ENCODE measurements at places on chromosomes 11 and 22. TPM values are rescaled to one million over a fixed set of nuclear protein-coding genes. Genes with fewer than 3 reads are reported as not detected.

Gene ZNRF3
- 5.9 TPM for total RNA-seq

Gene UPK2
- not detected for total RNA-seq

Gene KDM4D
- total RNA-seq, result 0.20 TPM

Gene CCDC188
- 0.22 TPM for total RNA-seq

Gene IFITM10
- total RNA-seq, result 0.42 TPM

Gene MMP3
- total RNA-seq, result 1.6 TPM

Gene PLAAT4
- 40.7 TPM for total RNA-seq

Gene OOSP2
- total RNA-seq, result not detected

DNA sequence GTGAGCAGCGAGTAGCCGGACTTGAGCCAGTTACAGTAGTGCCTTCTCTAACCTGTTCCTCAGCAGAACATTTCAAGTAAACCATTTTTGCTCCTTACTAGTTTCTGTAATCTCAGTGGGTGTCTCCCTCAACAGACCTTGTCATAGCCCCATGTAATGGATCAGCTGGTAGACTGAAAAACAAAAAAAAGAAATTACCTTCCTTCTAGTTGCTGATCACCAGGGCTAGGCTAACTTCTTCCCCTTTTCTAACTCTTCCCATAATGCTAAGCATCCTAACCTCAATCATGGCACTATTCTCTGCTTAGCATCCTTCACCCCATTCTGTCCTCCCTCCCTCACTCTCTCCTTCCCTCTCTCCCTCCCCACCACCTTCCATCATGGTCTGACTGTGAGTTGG is 35.8 kb upstream of the CBX6 start:
- DNase-seq, result no peak

GRCh38 chr11:120134931-120135228 is 3.0 kb downstream of the TRIM29 start:
- peak; percentile 9 for DNase-seq

- DNase-seq, result no peak
These were observed 87.0 kb downstream of the DLG2 start for GRCh38 chr11:85540181-85540580.

DNA sequence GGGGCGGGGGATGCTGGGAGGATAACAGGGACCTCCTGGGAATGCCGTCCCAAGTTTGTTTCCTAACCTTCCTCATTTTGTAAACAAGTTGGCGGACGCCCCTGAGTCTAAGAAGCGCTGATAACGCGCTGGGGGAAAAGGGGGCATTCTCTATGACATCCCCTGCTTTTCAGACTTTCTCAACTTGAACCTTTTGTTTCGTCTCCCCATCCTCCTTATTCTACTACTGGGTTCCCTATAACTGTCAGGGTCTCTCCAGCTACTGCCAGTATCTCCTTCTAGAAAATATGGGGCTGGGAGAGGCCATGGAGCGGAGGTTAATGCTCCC is 654 bp downstream of the TMEM86A start:
- no peak for DNase-seq

GRCh38 chr11:19199771-19200170 is 2.0 kb downstream of the CSRP3 start:
- DNase-seq, result no peak

DNA sequence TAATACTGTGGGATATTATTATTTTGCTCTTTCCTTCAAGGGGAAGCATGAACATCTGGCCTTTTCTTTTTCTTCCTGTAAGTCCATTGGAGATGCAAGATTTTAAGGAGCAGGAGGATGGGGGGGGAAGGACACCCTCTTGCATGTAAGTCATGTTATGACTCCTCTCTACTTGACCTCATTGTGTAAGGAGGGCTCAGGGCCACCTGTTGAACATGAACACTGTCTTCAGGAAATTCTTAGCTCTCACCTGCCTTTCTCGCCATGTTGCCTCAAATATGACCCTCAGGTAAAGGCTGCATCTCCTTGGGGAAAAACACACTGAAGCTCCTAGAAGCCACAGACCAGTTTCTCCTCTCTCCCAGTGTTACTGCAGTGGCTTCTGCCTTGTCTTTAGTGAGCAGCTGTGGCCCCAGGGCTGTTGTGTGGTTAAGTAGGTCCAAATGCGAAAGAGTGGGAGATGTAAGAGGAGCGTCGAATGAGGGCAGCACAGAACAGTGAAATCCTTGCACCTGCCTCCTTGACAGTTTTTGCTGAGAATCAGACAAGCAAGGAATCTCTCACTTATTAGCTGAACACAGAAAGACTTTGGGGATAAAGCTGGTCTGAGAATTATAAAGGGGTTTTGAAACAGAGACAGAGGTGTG is 1.3 kb upstream of the RAG1 start:
- no peak for DNase-seq

GRCh38 chr11:78715639-78716311 is 141.1 kb upstream of the NARS2 start:
- DNase-seq, result peak; percentile 66

- DNase-seq, result peak; percentile 85
These were observed 38.8 kb downstream of the TXN2 start for GRCh38 chr22:36442506-36443197.

- DNase-seq, result peak; percentile 70
These were observed 626 bp upstream of the TBX10 start for GRCh38 chr11:67640021-67640757.

DNA sequence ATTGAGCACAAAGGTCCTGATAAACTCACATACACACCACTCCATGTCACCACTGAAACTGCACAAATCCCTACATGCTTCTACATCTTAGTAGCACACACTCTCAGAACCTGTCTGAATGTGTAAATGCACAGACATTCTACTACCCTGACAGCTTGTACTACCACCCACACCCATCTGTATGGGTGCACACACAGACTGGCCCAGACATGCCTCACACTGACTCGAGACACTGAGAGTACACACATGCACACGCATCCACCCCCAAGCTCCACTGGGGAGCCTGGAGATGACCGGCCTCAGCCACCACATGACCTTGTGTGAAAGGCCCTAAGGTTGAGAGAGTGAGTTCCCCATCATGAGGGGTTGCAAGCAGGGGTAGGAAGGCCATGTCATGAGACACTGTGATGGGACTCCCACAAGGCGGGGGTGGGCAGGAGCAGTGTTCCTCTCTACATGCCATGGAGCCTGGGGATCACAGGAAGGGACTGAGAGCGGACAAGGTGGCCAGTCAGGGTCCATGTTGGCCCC is 28.1 kb downstream of the ARAP1 start:
- DNase-seq, result no peak

GRCh38 chr11:11531131-11531908 is 90.5 kb downstream of the GALNT18 start:
- DNase-seq, result no peak

DNA sequence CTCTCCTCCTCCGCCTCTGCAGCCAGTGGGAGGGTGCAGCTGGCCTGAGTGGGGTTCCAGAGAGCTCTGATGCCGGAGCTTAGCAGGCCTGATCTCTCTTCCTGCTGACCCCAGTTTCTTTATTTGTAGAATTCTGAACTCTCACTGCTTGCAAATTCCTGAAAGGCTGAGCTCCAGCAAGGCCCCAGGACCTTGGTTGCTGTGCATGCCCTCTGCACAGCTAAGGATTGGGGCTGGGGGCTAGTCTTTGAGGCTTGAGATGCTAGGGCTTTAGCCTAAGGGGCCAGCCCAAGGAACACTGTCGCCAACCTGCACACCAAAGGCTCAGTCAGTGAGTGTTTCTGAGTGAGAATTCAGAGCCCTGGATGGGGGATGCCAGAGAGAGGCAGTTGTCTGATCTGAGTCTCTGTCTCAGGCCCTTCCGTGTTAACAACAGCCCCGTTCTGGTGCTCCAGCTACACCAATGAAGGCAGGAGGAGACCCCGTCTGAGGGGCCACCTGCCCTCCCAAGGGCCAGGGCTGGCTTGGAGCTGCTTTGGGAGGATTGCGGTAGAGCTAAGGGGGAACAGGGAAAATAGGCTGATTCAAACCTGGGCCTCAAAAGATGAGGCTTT is 106.0 kb upstream of the LMO1 start:
- no peak for DNase-seq

- no peak for DNase-seq
These were observed 98.2 kb upstream of the NAV2 start for GRCh38 chr11:19614370-19614940.

- DNase-seq, result no peak
These were observed 8.0 kb downstream of the SYT12 start for GRCh38 chr11:67030976-67031375.

GRCh38 chr11:66055021-66055420 is 2.9 kb downstream of the SF3B2 start:
- no peak for DNase-seq

GRCh38 chr11:4644233-4644632 is 451 bp downstream of the OR51E1 start:
- no peak for DNase-seq

DNA sequence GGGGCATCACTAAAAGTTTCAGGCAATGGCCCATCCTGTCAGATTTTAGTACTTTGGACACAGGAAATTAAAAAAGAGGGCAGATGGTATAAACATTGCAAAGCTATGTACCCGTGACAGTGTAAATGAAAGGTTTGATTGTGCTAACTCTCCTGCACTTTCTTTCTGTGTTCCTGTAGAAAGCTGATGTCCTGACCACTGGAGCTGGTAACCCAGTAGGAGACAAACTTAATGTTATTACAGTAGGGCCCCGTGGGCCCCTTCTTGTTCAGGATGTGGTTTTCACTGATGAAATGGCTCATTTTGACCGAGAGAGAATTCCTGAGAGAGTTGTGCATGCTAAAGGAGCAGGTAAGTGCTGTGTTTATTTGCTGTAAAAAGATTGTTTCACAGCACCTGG is 10.3 kb downstream of the CAT start:
- no peak for DNase-seq

DNA sequence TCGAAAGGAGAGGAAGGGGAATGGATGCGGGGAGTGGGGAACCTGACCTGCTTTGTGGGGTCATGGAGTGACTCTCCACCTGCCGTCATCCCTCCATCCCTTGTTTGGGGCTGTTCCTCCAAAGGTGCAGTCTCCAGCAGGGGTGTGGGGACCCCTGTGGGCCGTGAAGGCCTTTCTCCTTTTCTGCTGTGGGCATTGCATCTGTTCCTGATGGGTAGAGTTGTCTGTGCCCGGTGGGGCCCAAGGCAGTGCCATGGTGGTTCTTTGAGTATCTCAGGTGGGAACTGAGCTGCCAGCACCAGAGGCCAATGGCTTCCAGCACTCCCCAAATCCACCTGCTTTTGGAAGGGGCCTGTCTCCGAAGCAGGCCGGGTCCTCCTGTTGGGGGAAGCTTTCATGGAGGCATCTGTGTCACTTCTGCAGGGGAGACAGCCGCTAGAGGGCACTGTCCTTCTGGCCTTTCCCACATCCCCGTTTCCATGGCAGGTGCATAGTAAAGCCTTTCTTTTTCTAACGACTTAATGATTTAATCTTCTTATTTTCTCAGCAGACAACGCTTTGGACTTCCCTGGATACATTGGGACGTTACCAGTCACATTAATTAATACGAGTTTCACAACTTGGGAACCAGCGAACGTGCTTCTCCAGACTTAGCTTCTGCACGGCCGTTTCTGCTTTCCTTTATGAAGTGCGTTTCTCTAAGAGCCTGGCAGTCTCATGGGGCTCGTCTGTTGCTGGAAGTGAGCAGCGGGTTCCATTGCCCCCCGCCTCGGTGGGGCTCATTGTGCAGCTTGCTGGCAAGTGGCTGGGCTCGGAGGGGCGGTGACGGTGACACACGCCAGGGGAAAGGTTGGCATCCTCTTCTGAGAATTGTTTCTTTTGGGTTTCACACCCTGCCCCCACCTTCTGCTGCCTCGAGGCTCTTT is 57.1 kb downstream of the PARVB start:
- DNase-seq, result peak; percentile 66

DNA sequence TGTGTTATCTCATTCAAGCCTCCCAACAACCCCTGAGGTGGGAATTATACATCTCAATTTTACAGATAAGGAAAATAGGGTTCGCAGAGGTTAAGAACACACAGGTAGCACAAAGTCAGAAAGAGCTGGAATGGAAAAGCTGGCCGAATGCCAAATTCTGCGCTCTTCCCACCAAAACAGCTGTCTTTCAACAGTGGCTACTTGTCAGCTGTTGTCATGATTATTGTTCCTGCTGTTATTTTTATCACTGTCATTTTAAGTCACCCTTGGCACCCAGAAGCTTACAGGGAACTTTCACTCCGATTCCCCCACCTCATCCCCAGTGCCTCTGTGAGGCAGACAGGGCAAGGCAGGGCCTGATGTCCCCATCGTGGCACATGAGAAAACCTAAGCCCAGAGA is 74.5 kb upstream of the CSNK2A3 start:
- no peak for DNase-seq

- DNase-seq, result no peak
These were observed 14.6 kb upstream of the ANO1 start for GRCh38 chr11:70063555-70063954.

GRCh38 chr11:34259087-34259486 is 98.7 kb downstream of the ABTB2 start:
- DNase-seq, result no peak
